Lung (tissue), 17 donors: ENCODE measurements at places on chromosomes 11 and 22. TPM values are rescaled to one million over a fixed set of nuclear protein-coding genes. Genes with fewer than 3 reads are reported as not detected.

The APOA4 gene
- polyA plus RNA-seq = 0.06 TPM

The DDX25 gene
- 0.16 TPM for polyA plus RNA-seq

The BLID gene
- not detected for polyA plus RNA-seq

The C1QTNF5 gene
- polyA plus RNA-seq = 34.9 TPM

The SCGB1C1 gene
- polyA plus RNA-seq = not detected

The DGKZ gene
- polyA plus RNA-seq = 42.2 TPM

The GAS2L1 gene
- 20.7 TPM for polyA plus RNA-seq

The MED17 gene
- 13.0 TPM for polyA plus RNA-seq

DNA sequence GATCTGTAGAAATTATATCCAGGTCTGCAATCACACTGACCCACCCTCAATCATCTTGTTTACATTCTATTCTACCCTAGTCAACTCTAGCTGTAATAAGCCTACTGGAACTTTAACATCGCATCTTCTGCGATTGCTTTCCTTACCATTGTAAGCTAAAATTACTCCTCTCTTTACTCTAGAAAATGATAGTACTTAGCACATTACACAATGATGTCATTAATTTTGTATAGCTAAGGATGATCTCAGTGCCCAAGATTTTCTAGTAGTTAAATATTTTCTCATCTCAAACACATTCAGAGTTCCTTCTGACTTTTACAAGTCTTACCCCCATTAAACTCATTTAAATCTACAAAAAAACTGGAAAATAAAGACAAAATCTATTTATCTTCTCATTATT, 39.6 kb upstream of the CTSC start:
- no peak overlapping the region for H3K4me3 ChIP-seq
- no peak overlapping the region for H3K27ac ChIP-seq
- no peaks in the 10 kb centered on the region for H3K36me3 ChIP-seq
- H3K4me1 ChIP-seq = no peaks in the 10 kb centered on the region
- no peak for DNase-seq
- no peaks in the 10 kb centered on the region for H3K27me3 ChIP-seq

DNA sequence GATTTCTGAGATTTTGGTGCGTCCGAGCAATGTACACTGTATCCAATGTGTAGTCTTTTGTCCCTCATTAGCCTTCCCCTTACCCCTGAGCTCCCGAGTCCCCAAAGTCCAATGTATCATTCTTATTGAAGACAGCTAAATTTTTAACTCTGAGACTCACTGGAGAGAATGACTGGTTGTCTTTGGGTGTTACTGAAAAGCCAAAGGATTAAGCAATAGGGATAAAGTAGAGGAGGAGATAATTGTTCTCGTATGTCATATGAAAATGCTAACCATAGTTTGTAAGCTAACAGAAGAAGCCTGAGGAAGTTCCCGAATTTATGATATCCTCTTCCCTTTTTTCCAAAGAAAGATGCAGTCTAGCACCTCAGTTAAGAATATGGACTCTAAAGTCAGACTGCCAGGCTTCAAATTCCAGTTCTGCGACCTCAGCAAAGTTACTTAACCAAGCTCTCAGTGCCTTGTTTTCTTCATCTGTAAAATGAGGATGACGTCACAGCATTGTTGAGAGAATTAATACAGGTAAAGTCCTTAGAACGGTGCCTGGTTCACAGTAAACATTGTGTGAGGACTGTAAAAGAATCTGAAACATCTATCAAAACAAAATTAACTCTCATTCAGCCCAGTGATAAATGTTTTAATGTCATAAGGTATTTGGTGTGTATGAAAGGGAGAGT, 1.6 kb upstream of the MSANTD2 start:
- no peak overlapping the region for H3K4me3 ChIP-seq
- H3K4me1 ChIP-seq = peaks cover 7% of the 10 kb centered on the region
- no peak overlapping the region for H3K27ac ChIP-seq
- peak; percentile 4 for DNase-seq
- H3K27me3 ChIP-seq = no peaks in the 10 kb centered on the region
- H3K36me3 ChIP-seq = no peaks in the 10 kb centered on the region

DNA sequence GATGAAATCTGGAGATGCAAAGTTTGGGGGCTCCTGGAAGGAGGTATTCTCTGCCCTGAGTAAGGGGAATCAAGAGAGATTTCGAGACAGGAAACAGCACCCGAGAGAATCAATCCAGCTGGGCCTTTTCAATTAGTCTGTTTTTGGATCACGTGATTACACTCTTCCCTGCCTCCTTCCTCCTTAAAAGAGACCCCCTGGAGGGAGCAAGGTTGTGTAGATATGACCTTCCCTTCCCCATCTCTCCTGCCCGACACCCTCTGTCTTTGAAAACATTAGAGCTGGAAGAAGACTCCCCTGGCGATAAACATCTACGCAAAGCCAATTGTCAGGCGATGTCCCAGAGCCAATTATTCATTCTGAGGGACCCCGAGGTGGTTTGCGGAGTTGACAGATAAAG, 407.9 kb downstream of the MIAT start:
- H3K36me3 ChIP-seq = no peaks in the 10 kb centered on the region
- peak; percentile 18 for DNase-seq
- H3K4me3 ChIP-seq = no peak overlapping the region
- peaks cover 14% of the 10 kb centered on the region for H3K27me3 ChIP-seq
- no peak overlapping the region for H3K27ac ChIP-seq

GRCh38 chr22:49261616-49262015, 566.1 kb downstream of the BRD1 start:
- no peaks in the 10 kb centered on the region for H3K4me1 ChIP-seq
- DNase-seq = no peak
- H3K27me3 ChIP-seq = peaks cover 7% of the 10 kb centered on the region
- H3K4me3 ChIP-seq = no peak overlapping the region
- no peak overlapping the region for H3K27ac ChIP-seq

DNA sequence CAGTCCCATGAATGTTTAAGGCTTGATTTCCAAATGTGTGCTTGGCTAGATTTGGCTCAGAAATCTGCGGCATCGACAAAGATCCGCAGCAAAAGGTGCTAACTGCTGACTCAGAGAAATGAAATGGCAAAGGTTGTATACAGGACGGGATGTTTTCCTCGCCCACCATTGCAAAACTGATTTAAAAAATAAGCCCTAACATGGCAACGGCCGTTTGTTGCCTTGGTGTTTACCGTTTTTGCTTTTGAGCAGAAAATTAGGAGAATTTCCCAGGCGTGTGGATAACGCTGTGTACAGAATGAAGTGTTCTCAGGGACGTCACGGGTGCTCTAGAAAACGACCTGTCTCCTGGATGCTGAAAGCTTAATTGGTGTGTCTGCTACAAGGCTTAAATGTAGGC, 70.2 kb downstream of the ARHGAP8 start:
- H3K27ac ChIP-seq = no peak overlapping the region
- H3K4me1 ChIP-seq = no peaks in the 10 kb centered on the region
- H3K36me3 ChIP-seq = peaks cover under 1% of the 10 kb centered on the region
- no peak overlapping the region for H3K4me3 ChIP-seq

- no peaks in the 10 kb centered on the region for H3K36me3 ChIP-seq
- no peak overlapping the region for H3K27ac ChIP-seq
- H3K27me3 ChIP-seq = no peaks in the 10 kb centered on the region
Measured at GRCh38 chr11:120089036-120090001, 48.6 kb downstream of the TRIM29 start.

GRCh38 chr11:12430954-12431595, 53.7 kb downstream of the PARVA start:
- no peak overlapping the region for H3K4me3 ChIP-seq
- H3K4me1 ChIP-seq = peaks cover 31% of the 10 kb centered on the region
- no peaks in the 10 kb centered on the region for H3K27me3 ChIP-seq
- DNase-seq = peak; percentile 72

DNA sequence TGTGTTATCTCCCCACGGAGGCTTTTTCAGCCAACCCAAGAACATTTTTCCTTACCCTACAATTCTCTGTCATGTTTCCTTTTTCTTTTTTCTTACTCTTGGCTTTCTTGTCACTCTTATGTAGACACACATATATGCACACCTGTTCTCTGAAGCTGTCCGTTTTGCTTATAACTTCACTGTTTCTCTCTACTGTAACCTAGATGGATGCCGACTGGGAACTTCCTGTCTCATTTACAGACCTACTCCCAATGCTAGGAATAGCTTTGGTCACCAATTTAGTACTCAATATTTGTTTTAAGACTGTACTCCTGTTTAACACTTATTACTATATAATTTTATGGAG, 9.9 kb upstream of the CASP12 start:
- H3K36me3 ChIP-seq = peaks cover 6% of the 10 kb centered on the region
- DNase-seq = no peak
- H3K4me3 ChIP-seq = no peak overlapping the region
- H3K27me3 ChIP-seq = no peaks in the 10 kb centered on the region
- H3K27ac ChIP-seq = no peak overlapping the region

DNA sequence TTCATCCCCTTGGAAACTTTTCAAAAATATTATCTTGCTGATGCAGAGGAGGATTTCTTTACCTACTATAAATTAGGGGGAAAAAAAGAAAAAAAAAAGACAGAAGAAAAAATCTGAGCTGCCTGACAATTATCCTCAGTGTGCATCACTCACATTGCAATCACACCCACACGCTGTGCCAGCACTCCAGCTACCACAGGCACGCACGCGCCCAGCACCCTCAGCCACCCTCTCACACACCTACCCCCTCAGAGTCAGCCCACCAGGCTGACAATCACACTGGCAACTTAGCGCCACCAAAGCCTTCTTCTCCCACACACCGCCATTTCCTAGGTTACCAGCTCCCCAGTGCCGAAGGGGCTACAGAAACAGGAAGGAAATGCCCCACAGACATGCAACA, 236.1 kb downstream of the KCNA4 start:
- DNase-seq = no peak
- H3K4me3 ChIP-seq = no peak overlapping the region
- H3K36me3 ChIP-seq = no peaks in the 10 kb centered on the region
